CD4-positive, alpha-beta T cell treated with Interleukin-2 at 100 ng/mL for 4 hours (primary cell): ENCODE measurements at places on chromosomes 13 and 19.

- no peak for DNase-seq
Observed at GRCh38 chr13:34108410-34108809, 290.5 kb downstream of the RFC3 start.

DNA sequence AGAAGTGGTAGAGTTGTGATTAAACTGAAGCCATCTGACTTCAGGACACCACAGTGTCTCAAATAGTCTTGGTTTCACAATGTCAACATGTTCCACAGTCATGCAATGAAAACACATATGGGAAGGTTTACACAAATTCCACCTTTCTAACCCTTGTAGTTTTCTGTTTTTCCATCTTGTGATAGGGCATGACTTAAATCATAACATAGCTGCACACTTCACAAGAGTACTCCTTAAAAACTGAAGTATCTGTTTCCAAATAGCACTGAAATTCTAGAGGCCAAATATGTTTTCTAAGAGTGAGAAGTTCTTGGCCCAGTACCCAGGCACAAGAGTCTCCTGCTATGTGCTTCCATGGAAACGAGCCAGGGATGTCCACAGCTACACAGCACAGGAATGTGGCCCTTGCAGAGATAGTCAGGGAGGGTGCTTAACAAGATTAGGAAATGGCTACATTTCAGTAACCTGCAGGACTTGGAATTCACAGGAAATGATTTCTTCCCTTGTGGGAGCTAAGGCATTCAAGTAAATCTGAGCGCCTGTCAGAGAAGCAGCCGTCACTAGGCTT, 269.1 kb downstream of the NDFIP2 start:
- no peak for DNase-seq

GRCh38 chr13:24192057-24192810, 31.7 kb downstream of the SPATA13 start:
- no peak for DNase-seq

DNA sequence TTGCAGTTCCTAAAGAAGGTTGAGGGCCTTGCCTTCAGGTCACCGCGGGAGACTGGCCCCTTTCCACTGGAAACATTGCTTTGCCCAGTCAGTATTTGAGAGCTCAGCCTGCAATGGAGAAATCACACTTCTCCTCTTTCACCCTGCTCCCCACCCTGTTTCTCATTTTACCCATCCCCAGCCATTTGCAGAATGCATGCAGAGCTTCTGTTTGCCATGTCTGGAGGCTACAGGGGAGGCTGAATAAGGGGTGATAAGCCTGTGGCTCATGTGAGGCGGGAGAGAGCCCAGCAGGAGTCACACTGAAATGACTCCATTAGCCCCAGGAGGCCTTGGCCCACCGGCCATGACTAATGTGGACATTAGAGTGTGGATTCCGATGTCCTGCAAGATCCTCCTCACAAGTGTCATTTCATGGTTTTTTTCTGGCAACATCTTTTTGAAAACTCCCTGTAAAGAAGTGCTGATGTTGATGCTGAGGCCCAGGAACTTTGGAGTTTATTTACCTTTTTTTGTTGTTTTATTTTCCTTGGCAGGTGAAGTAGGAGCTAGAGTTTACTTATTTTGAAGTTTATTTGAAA, 6.3 kb downstream of the SPINT2 start:
- DNase-seq: no peak

DNA sequence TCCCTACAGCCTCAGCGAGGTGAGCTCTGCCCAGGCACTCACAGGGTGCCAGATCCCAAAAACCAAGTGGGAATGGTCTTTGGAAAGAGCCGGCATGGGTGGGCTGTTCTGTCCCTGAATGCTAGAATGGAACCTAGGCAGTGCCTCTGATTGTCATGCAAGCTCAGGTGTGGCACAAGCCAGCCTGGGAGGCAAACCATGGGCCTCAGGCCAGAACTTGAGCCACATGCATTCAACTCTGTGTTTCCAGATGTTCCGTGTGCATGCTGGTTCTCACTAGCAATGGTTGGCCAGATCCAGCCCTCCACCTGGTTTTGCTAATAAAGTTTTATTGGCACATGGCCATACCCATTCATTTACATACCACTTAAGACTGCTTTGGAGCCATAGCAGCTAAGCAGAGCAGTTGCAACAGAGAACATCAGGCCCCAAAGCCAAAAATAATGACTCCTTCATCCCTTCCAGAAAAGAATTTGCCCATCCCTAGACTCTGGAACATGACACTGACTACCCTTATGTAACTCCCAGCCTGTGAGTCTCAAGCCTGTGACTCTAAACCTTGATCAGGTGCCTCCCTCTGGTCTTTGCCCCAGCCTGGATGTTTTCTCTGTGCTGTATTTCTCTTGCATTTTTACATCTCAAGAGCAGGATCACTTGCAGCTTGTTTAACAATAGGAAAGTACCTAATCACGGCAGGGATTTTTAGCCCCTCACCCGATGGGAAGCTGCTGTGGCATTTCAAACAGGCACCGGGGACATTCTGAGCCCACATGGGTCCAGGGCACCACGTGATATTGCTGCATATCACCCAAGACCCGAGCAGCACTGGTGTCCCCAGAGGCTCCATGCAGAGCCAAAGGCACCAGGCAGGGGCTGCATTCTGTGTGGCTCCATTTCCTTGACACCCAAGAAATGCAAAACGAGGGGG, 55.4 kb upstream of the USE1 start:
- DNase-seq: no peak

GRCh38 chr19:30455881-30456280, 83.7 kb downstream of the ZNF536 start:
- no peak for DNase-seq

DNA sequence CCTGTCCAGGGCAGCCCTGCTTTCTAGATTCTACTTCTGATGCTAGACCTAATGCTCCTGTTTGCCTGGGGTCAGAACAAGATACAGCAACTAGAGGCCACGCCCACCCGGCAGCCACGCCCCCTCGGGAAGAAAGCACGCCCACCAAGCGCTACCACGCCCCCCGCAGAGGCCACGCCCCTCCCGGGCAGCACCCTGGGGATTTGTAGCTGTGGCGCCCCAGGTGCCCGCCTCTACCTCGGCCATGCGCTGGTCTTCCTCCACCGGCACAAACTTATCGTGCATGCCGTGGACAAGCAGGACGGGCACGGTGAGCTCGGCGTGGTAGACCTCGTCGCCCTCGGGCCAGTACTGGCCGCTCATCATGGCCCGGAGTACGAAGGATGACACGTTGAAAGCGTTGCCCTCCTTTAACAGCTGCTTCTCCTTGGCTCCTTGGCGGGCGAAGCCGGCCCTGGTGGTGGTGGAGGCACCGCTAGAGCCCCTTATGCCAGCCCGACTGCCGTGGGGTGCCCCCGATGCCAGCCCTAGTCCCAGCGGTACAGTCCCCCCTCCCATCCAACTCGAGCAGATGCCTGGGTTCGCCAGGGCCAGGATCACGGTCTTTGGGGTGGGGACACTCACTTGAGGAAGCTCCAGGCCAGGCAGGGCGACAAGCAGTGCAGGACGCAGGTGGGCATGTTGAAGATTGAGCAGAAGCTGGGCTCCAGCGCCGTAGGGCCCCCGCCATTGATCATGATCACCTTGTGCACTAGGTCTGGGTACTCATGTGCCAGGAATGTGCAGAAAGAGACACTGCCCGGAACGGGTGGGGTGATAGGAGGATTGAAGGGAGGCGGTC, 9.0 kb downstream of the ABHD8 start:
- peak; percentile 21 for DNase-seq

DNA sequence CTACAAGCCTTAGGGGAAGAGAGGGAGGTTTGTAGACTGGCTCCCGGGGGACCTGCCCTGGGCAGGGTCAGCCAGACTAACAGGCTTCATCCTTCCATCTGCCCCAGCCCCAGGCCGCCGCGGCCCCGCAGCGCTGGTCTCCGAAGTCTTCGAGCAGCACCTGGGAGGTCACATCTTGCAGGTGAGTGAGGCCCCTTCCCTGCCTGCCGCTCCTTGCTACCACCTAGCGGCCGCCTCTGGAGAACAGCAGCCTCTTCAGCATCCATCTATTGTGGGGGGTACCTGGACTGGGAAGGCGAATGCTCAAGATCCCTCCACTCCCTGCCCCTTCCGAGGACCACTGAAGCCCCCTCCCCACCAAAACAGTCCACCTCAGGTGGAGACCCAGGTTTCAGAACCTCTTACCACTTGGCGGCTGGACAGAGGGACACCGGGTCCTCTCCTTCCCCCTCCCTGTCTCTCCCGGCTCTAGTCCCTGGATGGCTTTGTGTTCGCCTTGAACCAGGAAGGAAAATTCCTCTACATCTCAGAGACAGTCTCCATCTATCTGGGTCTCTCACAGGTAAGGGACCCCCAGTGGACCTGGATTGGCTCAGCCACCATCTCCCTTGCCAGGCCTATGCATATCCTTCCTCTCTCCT, 12.7 kb downstream of the NPAS1 start:
- DNase-seq: peak; percentile 73

DNA sequence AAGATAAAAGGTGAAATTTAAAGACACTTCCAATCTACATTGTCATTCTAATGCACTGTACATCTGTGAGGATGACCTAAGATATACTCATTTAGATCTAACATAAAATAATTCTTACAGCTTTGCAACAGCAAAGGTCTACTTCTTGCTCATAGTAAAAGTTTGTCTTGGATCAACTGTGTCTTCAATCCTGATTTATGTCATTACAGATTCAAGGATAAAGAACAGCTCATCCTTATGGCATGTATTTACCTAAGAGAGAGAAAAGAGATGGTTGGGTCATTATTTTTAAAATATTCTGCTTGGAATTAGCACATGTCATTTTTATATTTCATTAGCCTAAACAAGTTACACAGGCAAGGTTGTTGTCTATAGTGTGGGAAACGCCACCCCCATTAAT, 2193.1 kb downstream of the PCDH9 start:
- no peak for DNase-seq

DNA sequence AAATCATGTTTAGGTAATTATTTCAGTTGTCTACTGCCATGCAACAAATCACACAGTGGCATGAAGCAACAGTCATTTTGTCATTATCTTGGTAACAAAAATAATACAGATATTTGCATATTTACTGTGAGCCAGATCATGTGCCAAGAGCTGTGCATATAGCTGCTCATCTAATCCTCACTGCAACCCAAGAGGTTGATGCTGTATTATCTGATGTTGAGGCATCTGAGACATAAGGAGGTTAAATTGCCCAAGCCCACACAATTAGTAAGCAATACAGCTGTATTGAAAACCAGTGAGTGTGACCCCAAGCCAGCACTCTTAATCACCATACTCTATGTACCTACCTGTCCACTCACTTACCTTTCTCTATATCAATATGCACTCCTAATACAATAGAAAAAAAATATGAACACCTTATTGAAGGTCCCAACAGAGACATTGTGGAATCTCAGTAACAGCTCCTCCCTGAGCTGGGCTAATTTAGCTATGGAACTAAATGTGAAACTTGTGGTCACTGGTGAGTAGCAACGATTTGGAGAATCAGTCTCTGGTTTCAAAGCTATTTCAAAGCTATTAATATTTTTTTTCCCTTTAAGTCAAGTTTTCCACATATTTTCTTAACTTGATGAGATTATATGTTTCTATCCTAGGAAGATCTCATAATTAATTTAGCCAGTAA, 185.2 kb downstream of the KLF12 start:
- DNase-seq: no peak

- DNase-seq: peak; percentile 47
Observed at GRCh38 chr19:37905946-37906868, at the start of gene WDR87. Gene WDR87, minus strand, starts transcription at chr19:37906594. Its CDS starts 8,355 bp downstream, at chr19:37898239.

DNA sequence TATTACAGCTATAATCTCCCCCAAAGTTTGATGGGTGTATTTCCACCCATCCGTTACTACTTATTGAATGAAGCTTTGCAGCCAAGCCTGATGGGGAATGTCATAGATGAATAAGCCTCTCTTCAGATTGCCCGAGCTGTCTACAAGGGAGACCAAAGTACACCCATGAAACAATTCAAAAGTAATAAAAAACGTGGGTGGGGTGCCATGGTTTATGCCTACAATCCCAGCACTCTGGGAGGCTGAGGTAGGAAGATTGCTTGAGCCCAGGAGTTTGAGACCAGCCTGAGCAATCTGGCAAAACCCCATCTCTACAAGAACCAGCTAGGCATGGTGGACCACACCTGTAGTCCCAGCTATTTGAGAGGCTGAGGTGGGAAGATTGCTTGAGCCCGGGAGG, 419.2 kb downstream of the FGF9 start:
- no peak for DNase-seq

GRCh38 chr19:5166262-5166661, 174.3 kb downstream of the PTPRS start:
- DNase-seq: no peak

GRCh38 chr19:57656346-57656745, 12.4 kb upstream of the ZSCAN4 start:
- no peak for DNase-seq

- no peak for DNase-seq
Observed at GRCh38 chr13:85586422-85586831, 212.8 kb downstream of the SLITRK6 start.

DNA sequence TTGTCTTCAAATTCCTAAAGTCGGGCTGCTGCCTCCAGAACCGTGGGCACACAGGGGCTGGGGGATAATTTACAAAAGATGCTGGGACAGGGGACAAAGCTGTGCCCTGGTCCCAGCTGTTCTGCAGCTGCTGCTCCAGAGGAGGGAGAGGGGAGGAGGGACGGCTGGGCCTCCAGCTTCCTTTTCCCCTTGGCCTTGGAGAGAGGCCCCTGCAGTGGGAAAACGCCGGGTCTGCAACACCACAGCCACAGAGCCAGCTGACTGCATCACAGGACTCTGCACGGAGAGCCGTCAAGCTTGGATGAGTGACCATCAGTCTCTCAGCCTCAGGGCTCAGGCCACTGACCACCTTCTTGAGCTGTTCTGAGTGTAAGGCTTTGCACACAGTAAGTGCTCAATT, 6.1 kb downstream of the DOCK6 start:
- no peak for DNase-seq

- DNase-seq: no peak
Observed at GRCh38 chr13:34730961-34731360, 211.1 kb upstream of the NBEA start.

DNA sequence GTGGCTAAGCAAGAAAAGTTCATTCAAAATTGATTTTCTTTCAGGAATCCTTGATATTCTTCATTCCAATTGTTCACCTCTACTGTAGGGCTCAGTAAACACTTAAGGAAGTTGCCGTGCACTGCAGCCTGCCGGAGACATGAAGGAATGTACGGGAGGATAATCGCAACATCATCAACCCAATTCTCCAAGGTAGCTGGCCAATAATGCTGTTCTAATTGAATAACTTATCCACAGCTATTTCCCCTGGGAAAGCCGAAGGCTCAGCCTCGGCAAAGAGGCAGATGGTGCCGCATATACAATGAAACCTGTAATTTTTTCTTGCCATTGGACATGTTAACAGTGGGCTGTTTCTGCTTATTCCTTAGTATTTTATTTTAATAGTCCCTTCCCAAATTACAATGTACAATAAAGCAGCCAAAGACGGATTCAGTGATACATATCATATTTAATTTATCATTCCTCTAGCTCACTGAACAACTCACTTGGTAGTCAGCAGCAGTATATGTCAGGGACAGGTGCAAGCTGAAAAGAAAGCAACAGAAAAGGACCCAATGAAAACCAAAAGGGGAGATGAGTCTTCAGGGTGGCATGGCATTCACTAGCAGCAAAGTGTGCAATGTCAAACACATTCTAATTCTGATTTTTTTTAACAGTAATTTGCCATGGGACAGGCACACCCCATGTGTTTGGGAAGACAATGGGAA, 420.5 kb upstream of the KLF12 start:
- DNase-seq: no peak

- no peak for DNase-seq
Observed at GRCh38 chr13:26558074-26558805, 757 bp downstream of the WASF3 start.
